ENCODE measurements at places on chromosomes 4 and X. TPM values are rescaled to one million over a fixed set of nuclear protein-coding genes. Genes with fewer than 3 reads are reported as not detected.

The REPS2 gene
- total RNA-seq = 0.50 TPM

The TCEAL6 gene
- total RNA-seq = not detected

The AFAP1 gene
- total RNA-seq = 34.9 TPM

The GAGE13 gene
- not detected for total RNA-seq

The AADAT gene
- 3.5 TPM for total RNA-seq

The MAGEA10 gene
- not detected for total RNA-seq

The FOXP3 gene
- under 0.01 TPM for total RNA-seq

The SHOX gene
- not detected for total RNA-seq
